ENCODE measurements at places on chromosomes 5 and 9.

- DNase-seq = no peak
These were observed 5.4 kb upstream of the ABO start for GRCh38 chr9:133280392-133280791.

- no peak for DNase-seq
These were observed 33.5 kb upstream of the SLC28A3 start for GRCh38 chr9:84374013-84374412.

GRCh38 chr5:92353107-92354030 is 970.3 kb upstream of the ARRDC3 start:
- DNase-seq = no peak

- no peak for DNase-seq
These were observed 9.2 kb upstream of the OTULINL start for GRCh38 chr5:14572385-14572784.

GRCh38 chr5:59543821-59544442 is 349.6 kb downstream of the PDE4D start:
- no peak for DNase-seq
